ENCODE measurements at places on chromosomes 16 and 17.

GRCh38 chr16:10981697-10982216 is 37.4 kb downstream of the CLEC16A start:
- peak; percentile 54 for DNase-seq

GRCh38 chr17:73555199-73555960 is 88.9 kb downstream of the SDK2 start:
- DNase-seq = no peak

DNA sequence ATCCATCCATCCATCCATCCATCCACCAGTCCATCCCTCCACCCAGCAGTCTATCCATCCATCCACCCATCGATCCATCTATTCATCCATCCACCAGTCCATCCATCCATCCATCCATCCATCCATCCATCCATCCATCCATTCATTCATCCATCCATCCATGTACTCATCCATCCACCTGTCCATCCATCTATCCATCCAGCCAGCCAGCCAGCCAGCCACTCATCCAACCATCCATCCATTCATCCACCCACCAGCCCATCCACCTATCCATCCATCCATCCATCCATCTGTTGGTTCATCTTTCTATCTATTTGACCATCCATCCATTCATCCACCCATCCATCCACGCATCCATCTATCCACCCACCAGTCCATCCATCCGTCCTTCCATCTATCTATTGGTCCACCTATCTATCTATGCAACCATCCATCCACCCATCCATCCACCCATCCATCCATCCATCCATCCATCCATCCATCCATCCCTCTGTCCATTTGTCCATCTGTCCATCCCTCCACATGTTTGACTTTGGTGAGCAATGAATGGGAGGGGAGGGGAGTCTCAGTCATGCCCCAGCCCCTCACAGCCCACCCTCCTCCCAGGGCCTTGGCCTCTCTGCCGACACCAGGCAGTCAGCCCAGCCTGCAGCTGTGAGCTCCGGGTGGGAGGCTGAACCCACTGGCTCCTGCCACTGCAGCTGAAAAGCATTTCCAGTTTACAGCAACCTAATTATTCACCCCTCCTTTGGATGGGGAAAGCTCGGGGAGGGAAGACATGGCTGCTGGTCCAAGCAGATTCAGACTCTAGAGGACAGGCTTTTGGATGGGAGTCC is 38.1 kb upstream of the SSTR5 start:
- DNase-seq = no peak

GRCh38 chr17:10648381-10648780 is 8.7 kb downstream of the MYH3 start:
- no peak for DNase-seq

DNA sequence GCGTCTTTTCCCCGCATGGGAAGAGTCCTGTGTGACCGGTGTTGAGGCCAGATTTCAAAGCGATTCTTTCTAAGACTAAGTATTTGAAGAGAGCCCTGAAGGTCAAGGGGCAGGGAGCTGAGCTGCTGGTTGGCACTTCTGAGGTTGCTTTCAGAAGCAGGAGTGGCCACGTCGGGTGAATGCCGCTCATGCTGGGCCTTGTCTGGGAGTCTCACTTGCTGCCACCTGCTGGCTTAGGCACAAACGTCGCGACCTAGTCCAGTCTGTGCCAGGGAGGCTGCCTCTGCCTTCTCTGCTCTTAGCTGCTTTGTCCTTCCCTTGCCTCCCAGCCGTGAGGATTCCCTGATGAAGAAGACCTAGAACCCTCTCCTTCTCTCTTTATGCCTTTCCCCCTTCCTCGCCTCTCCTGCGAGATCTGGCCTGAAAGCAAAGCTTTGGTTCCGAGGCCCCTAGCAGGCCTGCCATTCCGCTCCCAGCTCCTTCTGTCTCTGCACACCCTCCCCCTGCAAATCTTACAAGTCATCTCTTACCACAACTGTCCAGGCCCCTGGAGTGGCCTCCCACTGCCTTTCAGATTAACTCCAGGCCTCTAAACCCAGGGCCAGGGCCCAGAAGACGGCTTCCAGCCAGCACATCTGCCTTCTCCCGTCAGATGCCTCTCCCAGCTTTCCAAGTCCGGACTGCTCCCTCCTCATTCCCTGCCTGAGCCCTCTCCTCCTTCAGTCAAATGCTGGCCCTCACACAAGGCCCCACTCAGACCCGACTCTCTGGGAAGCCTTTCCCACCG is 11.4 kb downstream of the CTNS start:
- DNase-seq = no peak

GRCh38 chr16:80449392-80449791 is 91.4 kb upstream of the DYNLRB2 start:
- no peak for DNase-seq

- DNase-seq = no peak
These were observed 146.1 kb downstream of the SEC14L1 start for GRCh38 chr17:77286641-77287431.

DNA sequence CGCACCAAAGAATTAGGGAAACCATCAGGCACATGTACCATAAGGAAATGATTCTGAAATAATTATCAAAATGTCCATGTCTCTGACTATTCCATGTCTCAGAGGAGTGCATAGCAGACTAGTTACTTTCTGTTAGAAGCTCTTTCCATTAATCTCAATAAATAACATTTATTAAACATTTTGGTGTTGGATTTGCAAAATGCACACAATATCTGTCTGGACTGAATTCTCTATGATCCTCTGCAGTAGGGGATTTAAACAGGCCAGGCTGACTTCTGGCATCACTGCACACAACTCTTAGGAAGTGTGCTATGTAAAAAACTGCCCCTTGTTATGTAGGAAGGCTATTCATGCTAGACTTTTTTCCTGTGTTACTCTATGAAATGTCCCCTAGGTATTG is 283.3 kb upstream of the CDH5 start:
- DNase-seq = no peak

GRCh38 chr16:74320707-74321106 is 24.1 kb downstream of the PSMD7 start:
- DNase-seq = no peak

GRCh38 chr17:37506678-37507077 is 17.0 kb downstream of the DUSP14 start:
- DNase-seq = peak; percentile 29

- no peak for DNase-seq
These were observed 5.1 kb downstream of the STH start for GRCh38 chr17:46003907-46004748.

GRCh38 chr17:54736573-54736972 is 164.1 kb upstream of the TOM1L1 start:
- DNase-seq = no peak

DNA sequence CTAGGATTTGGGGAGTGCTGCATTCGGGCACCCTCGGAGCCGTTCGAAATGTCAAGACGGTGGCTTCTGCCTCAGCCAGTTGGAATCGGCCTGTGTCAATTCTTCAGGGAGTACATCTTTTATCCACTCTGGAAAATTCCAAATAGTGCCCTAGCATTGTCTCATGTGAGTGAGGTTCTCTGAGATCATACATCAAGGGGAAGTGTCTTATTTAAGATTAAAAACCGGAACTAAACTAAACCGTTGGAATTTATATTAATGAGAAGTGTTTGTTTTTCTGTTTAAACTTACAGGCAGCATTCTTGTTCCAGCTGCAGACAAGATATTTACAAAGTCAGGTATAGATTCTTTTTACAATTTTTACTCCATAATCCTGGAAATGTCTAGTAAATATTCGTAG is 56.8 kb downstream of the SLC47A1 start:
- no peak for DNase-seq

DNA sequence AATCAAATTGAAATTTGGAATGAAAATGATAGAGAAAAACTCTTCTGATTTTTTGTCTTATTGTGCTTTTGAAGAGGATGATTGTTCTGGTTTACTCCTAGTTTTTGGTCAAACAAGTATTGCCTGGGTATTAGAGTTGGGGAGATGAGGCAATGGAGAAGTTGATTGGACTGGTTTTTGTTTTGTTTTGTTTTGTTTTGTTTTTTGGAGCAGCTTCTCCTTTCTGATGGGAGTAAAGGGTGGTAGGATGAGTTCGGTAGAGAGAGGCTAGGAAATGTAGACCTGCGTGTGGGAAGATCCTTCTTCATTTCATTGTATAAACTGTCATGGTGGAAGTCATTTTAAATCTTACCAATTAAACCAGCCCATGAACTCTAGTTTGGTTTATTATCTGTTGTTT is 17.7 kb downstream of the ATP6V0A1 start:
- no peak for DNase-seq

GRCh38 chr16:89936981-89937380 is 11.6 kb upstream of the DEF8 start:
- no peak for DNase-seq

GRCh38 chr17:74883241-74883745 is 10.1 kb downstream of the FADS6 start:
- DNase-seq = no peak

DNA sequence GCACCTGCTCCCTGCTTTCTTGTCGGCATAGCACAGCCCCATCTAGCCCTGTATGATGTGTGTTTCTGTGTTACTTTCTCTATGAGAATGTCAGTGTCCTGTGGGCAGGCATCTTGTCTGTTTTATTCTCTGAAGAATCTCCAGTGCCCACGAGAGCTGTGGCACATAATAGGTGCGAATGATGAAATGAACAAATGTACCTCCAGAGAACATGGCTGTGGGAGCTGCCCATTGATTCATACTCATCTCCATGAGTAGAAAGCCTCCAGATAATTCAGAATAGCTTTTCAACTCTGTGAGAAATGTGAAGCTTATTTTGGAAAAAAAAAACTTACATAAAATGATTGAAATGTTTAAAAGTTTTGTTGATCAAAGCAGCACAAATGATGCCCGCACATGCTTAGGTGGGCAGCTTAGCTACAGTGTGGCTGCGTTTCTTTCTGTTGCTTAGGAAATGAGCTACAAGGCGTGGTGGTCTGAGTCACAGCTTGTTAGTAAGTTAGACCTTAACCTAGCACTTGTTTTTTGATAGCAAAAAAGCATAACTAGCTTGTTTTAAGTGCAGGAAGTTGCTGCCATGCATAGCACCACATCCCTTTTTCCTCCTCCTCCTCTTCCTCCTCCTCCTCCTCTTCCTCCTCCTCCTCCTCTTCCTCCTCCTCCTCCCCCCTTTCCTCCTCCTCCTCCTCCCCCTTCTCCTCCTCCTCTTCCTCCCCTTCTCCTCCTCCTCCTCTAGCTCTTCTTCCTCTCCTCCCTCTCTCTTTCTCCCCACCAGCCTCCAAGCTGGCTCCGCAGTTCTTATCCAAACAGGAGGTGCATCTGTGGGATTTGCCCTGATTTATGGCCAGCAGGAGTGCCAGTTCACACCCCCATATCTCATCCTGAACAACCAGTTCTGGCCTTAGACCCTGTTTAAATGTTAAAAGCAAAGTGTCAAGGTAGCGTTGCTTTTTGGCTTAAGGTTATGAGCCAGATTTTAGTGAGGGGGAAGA is 221.5 kb downstream of the IRF8 start:
- no peak for DNase-seq

GRCh38 chr17:76700617-76701470 is 9.9 kb downstream of the MXRA7 start:
- DNase-seq = no peak

- DNase-seq = no peak
These were observed at the start of gene KATNB1 for GRCh38 chr16:57735755-57736418. KATNB1 (plus strand) TSS chr16:57735770; CDS start chr16:57737244, 1,474 bp downstream.

DNA sequence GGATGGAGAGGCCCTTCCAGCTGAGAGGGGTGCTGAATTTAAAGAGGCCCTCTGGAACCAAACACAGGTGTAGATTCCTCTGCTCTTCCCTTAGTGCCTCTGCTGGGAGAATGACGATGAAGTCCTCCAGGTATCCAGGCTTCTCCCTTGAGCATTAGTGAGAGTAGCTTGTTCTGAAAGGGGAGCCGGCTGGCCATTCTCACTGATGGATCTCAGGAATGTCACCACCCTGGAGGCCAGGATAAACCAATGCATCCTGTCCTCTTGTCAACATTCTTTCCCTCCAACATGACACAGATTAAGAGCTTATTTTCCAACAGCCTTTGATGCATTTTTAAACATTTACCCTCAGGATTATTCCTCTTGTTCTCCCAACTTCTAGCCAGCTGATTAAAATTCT is 325.5 kb downstream of the CA10 start:
- no peak for DNase-seq

DNA sequence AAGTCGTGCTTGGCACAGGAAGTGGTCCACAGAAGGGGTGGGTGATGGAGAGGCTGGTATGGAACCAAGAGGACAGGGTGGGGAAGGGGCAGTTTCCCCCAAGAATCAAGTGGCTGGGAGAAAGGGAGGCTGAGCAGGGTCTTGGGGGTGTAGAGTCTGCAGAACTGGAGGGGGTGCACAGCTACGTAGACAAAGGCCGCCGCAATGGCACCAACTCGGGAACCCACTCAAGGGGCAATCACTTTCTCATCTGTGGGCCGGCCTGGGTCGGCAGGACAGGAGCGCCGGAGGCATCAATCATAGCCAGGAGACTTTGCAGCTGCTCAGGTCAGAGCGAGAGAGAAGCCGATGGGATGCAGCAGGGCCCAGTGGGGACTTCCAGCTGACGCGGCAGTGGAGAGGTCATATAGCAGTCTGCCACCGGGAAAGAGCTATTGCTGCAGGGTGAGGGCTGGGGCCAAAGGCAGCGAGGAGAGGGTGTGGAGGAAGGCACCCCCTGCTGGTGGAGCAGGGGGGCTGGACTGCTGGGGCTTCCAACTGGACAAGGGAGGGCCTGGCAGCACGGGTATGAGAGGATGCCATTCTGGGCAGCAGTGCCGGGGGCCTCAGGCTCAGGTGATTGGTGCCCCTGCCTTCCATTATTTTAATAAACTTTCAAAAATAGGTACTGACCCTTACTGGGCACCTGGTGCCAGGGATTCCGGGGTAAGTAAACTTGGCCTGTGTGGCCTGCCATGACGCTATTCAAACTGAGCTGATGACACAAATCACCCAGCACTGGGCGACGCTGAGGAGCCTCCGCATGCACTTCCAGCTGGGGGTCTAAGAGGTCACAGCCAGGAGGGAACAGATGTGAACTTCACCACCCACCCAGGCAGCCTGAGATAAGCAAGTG is 52.5 kb upstream of the MTSS2 start:
- peak; percentile 40 for DNase-seq

GRCh38 chr17:34306466-34306865 is 12.8 kb upstream of the CCL8 start:
- DNase-seq = no peak

DNA sequence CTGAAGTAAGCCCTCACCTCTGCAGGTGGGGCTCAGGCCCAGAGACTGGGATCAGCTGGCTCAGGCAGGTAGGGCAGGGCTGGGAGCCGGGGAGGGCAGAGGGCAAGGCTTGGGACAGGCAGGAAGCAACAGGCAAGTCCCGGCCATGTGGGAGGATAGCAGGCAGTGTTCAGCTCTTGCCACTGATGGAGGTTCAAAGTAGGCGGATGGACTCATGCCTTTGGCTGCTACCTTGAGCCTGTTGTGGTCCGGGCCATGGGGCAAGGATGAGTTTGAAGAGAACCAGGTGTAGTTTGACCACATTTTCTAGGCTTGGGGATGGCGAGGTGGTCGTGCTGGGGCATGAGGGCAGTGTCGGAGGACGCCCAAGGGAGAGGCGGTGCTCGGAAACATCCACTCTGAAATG is 2.7 kb downstream of the PRCD start:
- no peak for DNase-seq
